ENCODE measurements at places on chromosomes 5 and 9.

- no peak for DNase-seq
These were observed 9.6 kb downstream of the NOL6 start for GRCh38 chr9:33464045-33464636.

DNA sequence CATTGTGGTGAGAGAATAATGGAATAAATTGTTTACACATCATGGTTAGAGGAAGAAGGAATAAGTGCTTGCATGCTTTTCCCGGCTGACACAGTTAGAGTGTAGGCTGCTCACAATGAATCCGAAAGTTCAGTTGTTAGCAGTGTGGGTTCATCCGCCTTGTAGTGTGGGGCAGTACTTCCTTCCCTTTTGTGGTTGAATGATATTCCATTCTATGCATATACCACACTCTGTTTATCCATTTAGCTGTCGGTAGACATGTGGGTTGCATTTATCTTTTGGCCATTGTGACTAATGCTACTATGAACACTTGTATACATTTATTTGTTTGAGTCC, 84.0 kb downstream of the COL5A1 start:
- DNase-seq: no peak

DNA sequence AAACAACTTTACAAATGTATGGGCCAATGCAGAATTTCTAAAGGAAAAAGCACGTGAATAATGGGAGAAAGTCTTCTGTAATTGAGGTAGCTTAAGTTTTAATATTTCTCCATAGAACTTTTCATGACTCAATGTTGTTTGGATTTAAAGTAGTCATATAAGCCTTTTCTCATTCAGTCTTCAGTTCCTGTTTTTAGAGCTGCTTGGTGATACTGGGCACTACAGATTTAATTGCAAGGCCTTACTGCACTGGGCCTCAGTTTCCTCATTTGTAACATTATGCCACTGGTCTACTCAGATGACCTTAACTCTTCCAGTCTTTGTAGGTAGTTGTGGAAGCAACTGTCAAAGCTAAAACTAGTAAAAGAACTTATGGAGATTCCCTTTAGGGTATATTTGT, 60.4 kb downstream of the WDR41 start:
- DNase-seq: no peak

DNA sequence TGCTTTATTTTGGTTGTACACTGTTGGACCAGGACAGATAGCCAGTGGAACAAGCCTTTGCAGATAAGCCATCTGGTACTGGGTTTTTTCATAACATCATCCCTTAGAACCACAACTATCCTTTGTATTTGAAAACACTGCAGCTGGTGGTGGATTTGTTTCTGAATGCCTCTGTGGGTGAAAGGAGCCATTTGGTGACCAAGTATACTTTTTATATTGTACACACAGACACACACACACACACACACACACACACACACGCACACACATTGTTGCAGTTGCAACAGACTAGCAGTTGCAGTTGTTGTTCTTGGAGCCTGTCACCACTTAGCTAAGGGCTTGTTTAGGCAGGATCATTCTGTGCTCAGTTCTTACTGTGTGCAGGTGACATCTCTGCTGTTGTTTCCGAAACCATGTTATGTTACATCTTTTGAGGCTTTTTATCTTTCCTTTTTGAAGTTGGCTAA, 22.9 kb upstream of the CAVIN4 start:
- no peak for DNase-seq

DNA sequence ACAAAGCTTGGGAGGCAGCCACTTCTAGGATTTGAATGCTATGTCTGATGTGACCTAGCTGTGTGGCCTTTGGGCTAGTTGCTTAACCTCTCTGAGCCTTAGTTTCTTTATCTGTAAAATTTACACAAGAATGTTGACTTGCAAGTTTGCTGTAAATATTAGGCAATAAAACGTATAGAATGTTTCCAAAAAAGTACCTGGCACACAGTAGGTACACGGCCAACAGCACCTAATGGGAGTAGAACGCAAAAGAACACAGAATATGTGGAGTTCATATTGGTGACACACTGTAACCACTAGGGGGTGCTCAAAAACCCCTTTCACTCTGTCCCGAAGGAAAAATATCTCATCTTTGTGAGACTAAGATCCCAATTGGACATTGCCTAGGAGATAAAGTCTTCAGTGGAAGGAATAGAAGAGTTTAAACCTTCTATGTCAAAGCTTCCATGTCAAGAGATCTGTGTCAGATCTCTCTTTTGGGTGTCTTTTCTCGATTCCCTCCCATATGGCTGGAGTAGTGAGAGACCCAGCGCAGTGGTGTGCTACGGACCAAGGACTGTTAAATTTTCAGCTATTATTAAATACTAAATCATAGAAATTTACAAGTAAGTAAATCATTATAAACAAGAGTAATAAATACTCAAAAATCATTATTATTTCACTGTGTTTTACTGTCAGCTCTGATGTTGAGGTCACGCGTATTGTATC, 145.4 kb upstream of the RAD23B start:
- peak; percentile 22 for DNase-seq

- DNase-seq: no peak
These were observed 24.4 kb upstream of the SH3RF2 start for GRCh38 chr5:145912019-145912418.

- no peak for DNase-seq
These were observed 89.1 kb upstream of the SLC30A5 start for GRCh38 chr5:69004676-69005075.

DNA sequence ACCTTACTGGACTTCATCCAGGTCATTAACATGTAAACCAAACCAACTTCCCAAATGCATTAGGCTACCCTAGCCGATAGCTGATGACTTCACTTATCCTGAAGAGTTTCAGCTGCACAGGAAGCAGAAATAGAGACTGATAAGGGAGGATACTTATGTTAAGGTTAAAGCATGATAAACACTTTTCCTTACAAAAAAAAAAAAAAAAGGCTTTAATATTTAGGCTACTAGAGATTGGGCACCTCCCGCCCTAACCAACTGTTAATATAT, 1.6 kb upstream of the MEF2C start:
- no peak for DNase-seq

GRCh38 chr5:168694289-168694688, 115.1 kb upstream of the PANK3 start:
- no peak for DNase-seq

GRCh38 chr5:170612256-170612678, 108.4 kb downstream of the KCNIP1 start:
- DNase-seq: no peak

DNA sequence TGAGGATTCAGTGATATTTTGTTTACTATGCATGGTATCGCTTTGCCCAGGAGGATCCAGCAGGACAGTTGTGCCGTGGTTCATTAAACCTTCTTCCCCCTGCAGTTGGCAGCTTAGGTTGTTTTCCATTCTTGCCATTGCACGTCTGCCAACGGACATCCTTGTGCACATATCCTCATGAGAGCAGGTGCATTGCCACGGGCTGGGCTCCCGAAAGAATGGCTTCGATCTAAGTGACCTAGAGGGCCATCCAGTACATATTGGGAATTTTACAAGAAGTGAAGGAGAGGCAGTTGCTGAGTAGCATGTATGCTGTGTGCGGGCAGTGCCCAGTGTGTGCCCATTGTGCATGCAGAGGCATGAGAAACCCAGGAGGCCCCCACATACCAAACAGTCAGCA, 22.1 kb downstream of the HRH2 start:
- no peak for DNase-seq

DNA sequence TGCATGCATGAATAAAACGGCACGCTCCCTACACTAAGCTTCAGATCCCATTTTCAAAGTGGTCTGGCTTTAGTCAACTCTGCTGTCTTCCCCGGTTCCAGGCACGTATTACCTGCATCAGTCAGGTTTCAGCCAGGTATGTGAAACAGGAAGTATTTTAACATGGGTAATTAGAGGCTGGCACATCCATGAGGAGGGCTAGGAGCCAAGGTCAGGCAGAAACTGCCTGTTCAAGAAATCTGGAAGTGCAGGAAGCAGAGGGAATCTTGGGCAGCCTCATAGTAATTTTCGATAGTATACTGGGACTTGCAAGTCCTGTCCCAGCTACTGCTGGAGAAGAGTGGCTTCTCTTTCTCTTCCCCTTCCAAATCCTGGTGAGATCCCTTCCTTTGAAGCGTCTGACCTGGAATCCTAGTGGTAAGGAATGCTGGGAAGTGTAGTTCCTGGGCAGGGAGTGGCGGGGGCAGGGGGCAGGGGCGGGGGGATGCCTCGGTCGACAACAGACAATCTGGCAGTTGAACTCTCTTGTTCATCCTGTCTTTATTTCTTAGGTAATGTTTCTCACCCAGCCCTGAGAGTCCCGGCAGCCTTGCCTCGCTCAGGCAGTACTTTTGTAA, 403.1 kb downstream of the TLE4 start:
- no peak for DNase-seq

- DNase-seq: peak; percentile 79
These were observed 64.7 kb upstream of the SPOCK1 start for GRCh38 chr5:137563646-137564397.

DNA sequence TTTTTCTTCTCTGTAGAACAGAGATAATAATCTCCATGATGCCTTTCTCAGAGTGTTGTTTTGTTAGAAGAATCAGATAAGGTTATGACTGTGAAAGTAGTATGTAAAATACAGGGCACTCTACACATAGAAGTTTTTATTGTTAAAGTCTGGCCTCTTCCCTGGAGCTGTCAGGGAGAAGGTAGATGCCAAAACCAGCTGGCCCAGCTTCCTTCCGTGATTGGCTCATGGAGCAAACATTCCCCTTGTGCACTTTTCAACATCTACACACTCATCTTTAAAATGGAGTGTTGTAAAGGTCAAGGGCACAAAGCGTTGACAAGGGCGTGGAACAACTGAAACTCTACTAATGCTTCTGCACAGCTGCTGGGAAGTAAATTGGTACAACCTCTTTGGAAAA, 7.4 kb upstream of the RNF183 start:
- DNase-seq: no peak

DNA sequence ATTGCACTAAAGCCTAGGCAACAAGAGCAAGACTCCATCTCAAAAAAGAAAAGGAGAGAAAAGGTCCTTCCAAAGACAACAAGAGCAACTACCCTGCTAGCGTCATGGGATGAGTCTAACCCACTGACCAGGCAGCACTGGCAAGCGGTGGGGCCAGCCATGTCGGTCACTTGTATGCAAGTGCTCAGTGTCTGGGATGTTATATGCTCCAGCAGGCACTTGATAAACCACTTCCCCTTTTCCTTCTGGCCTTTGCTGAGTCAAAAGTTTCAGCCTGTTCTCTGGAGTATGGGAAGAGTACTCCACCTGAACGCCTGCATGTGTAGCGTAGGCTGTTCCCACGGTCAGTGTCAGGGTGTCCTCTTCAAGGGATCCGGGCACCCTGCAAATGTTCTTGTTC, 9.2 kb upstream of the MXD3 start:
- DNase-seq: no peak

DNA sequence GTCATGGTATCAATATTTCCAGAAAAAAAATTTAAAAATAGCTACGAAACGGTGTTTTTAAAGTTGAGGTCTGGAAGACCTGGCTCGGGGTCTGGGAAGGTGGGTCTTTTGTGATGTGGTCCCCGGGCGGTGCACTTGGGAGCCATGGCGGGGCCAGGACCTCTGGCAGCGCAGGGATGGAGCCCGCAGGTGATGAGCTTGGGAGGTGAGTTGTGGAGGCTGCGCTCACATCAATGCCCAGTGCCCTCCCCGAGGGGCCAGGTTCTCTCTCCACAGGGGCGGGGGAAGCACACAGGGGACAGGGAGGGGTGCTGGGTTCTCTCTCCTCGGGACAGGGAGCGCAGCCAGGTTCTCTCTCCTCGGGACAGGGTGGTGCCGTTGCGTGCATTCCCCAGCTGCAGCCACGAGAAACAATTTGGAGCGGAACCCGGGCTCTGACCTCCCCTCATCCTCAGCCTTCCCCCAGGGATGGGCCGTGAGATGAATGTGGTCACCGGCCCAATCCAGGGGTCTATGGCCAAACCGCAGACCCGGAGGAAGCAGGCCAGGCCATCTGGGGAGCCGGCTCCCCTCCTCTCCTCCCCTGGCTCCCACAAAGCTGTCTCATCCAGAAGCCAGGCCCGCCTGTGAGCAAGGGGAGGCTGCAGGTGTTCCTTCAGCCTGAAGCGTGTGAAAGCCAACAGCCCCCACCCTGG, 25.8 kb downstream of the DBH start:
- DNase-seq: no peak

GRCh38 chr5:141192110-141192725, at the start of gene PCDHB10:
TSS of gene PCDHB10 (plus strand) at chr5:141192353. CDS start at chr5:141192553, 200 bp downstream.
- DNase-seq: no peak

- no peak for DNase-seq
These were observed 239.0 kb upstream of the KCNN2 start for GRCh38 chr5:114122852-114123251.

DNA sequence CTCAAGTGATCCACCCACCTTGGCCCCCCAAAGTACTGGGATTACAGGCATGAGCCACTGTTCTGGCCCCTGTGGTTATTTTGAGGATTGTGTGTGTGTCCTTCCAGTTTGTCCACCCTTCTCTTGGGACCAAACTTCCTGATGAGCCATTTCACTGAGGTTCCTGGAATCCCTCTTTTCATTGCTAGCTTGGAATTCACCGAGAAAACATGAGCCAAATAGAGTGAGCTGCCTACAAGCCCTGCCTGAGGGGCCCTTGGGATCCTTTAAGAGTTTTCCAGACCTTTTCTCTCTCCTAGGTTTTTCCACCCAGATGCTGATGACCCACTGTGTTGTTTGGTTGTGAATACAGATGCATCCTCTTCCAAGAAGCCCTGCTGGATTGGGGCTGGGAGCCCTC, 13.2 kb upstream of the KIF12 start:
- DNase-seq: no peak

- peak; percentile 26 for DNase-seq
These were observed at the start of gene NCS1 for GRCh38 chr9:130172161-130172857. TSS of gene NCS1 (plus strand) at chr9:130172404. CDS start at chr9:130172664, 260 bp downstream.

DNA sequence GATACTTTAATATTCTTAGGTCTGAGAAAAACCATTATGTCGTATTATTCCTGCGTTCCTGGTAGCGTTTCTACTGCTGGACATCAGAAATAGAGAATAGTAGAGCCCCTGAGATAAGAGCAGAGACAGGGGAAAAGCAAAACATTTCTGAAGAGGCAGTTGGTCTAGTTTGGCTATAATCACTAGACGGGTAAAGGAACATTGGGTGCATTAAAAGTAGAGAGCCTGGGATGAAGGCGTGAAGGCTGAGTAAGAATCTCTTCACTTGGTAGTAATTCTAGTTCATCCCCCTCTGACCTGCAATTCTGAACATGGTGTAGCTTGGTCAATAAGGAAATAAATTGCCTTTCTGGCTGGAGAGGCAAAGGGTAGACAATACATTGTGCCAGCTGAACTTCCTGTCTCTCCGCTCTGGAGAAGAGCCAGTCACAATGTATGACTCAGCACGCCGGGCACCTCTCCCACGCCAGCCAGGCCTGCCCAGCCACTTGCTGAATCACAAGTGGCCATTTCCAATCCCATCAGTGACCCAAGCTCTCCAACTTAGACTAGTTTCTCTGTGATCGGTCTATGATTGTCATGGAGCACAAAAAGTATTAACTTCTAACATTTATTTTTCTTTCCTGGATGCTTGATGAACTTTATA, 75.4 kb downstream of the STK32A start:
- DNase-seq: peak; percentile 20

DNA sequence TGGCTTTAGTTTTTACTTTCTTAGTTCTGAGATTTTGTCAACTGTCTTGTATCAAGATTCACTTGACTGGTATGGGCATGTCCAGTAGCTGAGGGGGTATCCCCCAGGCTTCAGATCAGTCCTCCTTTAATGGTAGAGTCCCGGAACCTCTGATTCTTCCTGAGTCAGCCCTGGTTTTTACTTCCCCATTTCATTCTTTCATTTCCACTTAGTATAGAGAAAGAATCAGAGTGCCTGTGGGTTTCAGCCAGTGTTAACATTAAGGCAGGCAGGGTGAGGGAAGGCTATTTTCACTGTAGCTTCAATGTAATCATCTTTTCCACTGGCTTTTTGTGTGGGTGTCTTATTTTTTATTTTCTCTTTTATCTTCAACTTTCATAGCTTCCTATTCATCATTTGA, 8.3 kb upstream of the COMMD10 start:
- DNase-seq: no peak

Data from fibroblast of the conjunctiva (primary cell).